Left lung (tissue), 14 donors: ENCODE measurements at places on chromosomes 1 and 21. TPM values are rescaled to one million over a fixed set of nuclear protein-coding genes. Genes with fewer than 3 reads are reported as not detected.

MMP23B gene
- 82.3 TPM for polyA plus RNA-seq

- DNase-seq: no peak
Measured at GRCh38 chr1:156582388-156583017, 3.0 kb downstream of the TTC24 start.

FAM78B gene
- polyA plus RNA-seq: 0.91 TPM

DNA sequence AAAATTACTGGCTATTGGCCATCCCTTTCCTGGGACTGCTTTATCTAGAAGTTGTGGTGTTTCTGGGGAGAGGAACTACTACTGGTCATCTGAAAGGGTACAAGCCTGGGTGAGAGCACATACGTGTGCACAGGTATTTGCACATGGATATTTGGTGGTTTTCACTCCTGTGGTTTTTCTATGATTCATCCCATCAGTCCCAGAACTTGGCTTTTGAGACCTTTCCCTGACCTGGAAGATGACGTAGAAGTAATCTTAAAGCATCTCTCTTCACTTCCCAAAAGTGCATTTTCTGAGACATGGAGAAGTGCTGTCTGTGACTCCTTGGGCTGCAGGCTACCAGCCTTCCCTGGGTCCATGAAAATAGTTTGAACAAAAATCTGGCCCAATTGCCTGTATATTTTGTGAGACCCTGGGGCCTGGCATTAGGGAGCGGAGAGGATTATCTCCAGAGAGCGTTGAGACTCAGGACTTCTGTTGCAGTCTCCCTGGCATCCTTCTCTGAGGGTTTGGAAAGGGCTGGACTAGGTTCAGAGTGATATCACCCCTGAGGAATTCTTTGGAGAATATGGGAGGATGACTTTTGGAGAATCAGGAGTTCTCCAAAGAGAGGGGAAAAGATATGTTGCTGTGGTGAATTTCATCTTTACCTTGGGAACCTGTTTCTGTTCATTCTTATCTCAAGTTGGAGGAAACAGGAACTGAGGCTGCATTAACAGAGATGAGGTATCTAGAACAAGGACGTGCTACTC, 130.8 kb downstream of the NOS1AP start:
- DNase-seq: no peak

DNA sequence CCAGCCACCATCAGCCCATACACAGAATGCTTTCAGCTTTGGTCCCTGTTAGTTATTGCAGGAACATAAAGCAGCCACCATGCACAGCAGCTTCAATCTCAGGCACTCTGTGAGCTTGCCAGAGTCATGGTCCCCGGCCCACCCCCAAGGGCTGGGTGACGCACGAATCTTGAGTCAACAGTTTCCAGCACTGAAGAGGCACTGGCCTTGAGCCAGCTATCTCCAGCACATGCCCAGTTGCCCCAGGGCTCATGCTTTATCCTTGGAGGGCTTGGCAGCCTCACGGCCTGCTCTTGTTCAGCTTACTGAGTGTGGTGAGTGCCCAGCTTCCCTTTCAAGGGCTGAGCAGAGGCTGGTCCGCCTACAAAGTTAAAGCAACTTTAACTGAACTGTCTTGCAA, 200.7 kb upstream of the RAB4A start:
- DNase-seq: peak; percentile 92

- DNase-seq: no peak
Measured at GRCh38 chr1:78715181-78715661, 65.6 kb downstream of the IFI44 start.

GRCh38 chr21:26684889-26685288, 111.8 kb upstream of the CYYR1 start:
- no peak for DNase-seq

DNA sequence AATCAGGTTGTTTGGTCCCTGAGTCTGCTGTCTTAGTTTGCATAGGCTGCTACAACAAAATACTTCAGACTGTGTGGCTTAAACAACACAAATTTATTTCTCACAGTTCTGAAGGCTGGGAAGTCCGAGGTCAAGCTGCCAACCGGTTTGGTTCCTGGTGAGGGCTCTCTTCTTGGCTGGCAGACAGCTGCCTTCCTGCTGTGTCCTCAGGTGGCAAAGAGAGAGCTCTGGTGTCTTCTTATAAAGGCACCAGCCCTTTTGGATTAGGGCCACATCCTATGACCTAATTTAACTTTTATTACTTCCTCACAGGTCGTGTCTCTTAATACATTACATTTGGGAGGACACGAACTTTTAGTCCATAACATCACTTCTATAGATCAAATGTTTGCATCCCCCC, 89.6 kb upstream of the CD34 start:
- DNase-seq: no peak

DNA sequence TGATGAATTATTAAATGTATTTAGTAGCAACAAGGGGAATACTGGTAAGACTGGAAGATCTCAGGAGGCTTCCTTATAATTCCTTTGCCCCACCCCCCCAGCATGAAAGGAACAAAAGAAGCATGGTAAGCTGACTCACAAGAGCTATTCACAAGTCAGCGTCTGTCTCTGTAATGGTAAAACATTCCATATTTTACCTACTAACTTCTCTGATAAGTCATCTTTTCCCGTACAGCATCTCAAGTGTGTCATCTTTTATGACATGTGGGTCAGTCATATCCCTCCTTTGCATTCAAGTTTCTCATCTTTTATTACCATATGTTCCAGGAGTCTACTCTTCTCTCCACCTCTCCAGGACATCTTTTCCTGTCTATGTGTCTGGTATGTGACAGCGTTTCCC, 241.3 kb downstream of the PLA2G4A start:
- DNase-seq: no peak

REN gene
- polyA plus RNA-seq: not detected

RC3H1 gene
- polyA plus RNA-seq: 13.9 TPM
